ENCODE measurements at places on chromosomes 16 and 17. TPM values are rescaled to one million over a fixed set of nuclear protein-coding genes. Genes with fewer than 3 reads are reported as not detected.

EPOP gene
- 5.2 TPM for total RNA-seq

TAC4 gene
- total RNA-seq: not detected

CCR7 gene
- total RNA-seq: not detected

HEATR9 gene
- total RNA-seq: not detected

DNA sequence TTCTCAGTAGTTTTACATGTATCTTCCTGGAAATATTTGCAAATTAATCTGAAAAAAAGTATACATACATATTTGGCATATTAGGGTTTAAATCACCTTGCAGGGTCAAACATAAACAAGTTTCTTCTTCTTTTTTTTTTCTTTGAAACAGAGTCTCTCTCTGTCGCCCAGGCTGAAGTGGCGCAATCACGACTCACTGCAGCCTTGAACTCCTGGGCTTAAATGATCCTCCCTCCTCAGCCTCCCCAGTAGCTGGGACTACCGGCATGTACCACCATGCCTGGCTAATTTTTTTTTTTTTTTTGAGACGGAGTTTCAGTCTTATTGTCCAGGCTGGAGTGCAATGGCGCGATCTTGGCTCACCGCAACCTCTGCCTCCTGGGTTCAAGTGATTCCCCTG is 12.6 kb upstream of the FUS start:
- no peak for DNase-seq

DNA sequence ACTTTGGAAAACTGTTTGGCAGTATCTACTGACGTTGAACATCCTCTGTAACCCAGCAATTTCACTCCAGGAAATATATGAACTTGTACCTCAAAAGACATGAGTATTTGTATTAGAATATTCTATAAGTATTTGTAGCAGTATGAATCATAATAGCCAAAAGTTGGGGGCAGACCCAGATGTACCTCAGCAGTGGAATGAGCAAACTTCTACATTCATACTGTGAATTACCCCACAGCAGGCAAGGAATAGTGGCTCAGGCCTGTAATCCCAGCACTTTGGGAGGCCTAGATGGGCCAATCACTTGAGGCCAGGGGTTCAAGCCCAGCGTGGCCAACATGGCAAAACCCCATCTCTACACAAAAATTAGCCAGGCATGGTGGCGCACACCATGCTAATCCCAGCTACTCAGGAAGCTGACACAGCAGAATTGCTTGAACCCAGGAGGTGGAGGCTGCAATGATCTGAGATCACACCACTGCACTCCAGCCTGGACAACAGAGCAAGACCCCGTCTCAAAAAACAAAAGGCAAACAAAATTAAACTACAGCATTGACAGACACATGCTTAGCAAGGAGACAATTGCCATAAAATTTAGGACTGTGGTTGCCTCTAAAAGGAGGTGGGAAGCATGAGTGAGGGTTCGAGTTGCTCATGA is 11.2 kb upstream of the HELZ start:
- DNase-seq: no peak

- no peak for DNase-seq
These were observed 309 bp downstream of the DNAH2 start for GRCh38 chr17:7717756-7718350.

- DNase-seq: no peak
These were observed 49.2 kb downstream of the CUEDC1 start for GRCh38 chr17:57905875-57906455.
